ENCODE measurements at places on chromosomes 7 and 10.

DNA sequence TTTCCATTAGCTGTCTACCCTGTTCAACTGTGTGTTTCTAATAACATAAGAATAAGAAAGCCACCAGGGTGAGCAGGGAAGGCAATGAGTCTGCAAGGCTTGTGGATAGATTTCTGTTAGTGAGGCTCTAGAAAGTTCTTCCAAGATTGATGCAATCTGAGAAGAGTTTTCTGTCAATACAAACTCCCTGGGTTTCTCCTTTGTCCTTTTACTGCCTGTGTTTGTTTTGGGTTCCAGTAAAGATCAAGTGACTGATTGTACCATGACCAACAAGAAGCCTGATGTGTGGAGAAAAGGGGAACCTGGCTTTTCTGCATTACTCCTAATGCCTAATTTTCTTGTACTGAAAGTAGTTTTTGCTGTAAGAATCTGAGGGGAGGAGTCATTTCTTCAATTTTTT is 139.9 kb downstream of the CFTR start:
- DNase-seq, result no peak

DNA sequence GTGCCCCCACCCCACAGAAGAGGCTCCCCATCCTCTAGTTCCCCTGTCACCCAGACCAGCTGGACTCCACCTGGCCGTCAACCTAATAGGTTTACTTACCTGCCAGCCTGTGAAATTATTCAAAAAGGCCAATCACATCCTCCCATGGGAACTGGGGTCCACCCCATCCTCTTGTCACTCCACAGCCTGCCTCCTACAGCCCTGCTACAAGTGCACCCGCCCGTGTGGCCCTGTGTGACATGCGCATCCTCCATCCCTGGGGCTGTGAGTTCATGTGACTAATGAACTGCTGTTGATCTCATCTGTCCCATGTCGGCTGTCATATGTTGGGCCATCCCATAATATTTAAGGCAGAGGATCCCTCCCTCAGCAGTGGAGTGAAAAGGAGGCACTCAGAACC is 39.4 kb downstream of the AOC1 start:
- DNase-seq, result no peak

DNA sequence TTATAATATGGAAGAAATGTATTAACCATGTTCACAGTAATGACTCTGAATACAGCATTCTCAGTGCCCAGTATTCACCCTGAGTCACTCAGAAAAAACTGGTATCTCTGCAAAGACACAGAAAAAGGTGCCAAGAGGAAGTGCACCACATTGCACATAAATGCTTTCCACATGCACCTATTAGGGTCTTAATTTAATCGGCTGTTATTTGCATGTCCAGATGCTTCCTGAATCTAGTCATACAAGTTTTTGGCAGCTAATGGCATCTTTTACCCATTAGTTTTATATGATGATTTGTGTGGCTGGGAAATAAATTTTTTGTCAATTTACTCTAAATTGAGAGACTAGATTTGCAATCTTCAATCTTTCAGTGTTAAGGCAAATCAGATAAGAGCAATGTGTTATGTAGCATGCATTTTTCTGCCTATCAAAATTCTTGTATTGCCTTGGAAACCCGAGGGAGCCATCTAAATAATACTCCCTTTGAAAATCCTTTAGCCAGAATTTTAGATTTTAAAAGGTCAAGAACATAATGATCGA is 58.2 kb downstream of the ZNF680 start:
- no peak for DNase-seq

GRCh38 chr7:127322351-127322750 is 69.6 kb upstream of the GRM8 start:
- no peak for DNase-seq

- no peak for DNase-seq
These were observed 65.8 kb upstream of the EMX2 start for GRCh38 chr10:117476716-117477115.

DNA sequence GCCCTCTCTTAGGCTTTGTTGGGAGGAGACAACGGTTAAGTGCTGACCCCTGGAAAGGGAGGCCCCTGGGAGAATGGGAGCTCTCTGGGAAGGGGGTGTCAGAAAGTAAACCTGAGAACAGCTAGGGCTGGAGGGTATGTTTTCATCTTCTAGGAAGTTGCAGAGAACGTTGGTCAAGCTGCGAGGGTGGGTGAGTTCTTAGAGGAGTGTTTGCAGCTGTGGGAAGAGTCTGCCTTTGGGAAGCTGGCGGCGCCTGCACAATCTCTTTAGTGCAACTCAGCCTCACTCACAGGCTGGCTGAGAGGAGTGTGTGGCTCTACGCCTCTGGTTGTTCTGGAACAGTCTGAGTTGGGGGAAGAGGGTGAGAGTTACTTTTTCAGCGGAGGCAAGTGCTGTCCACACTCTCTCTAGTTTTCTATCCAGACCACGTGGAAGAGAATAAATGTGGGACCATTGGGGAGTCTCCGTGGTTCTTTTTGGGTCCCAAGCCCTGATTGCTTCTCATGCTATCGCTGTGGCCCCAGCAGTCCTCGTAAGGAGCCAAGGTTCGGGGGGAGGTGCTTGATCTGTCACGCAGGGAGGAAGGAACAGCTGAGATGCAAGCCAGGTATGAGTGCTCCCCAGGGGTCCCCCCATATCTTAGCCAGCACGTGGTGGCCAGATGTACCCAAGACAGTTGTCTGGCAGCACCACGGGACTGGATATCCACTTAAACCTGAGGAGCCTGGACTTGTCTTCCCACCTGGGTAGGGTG is 237.2 kb downstream of the BUB3 start:
- DNase-seq, result no peak

DNA sequence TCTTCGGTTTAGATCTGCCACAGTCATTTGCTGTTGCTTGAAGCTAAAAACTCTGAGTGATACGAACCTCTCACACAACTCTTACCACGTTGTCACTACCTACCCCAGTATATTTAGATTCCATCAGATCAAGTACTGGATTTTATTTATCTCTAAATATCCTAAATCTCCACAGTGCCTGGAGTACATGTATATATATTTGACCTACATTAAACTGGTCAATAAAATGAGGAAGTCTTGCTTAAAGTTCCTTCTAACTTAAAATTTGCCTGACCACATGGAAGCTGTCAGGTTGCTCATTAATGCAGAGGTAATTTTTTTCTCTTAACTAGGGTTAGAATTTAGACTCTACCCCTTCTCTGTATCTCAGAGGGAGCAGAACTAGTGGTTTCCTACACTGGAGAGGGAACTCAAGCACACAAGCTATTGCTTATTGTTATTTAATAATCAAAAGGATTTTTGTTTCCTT is 3.1 kb upstream of the MACC1 start:
- no peak for DNase-seq

DNA sequence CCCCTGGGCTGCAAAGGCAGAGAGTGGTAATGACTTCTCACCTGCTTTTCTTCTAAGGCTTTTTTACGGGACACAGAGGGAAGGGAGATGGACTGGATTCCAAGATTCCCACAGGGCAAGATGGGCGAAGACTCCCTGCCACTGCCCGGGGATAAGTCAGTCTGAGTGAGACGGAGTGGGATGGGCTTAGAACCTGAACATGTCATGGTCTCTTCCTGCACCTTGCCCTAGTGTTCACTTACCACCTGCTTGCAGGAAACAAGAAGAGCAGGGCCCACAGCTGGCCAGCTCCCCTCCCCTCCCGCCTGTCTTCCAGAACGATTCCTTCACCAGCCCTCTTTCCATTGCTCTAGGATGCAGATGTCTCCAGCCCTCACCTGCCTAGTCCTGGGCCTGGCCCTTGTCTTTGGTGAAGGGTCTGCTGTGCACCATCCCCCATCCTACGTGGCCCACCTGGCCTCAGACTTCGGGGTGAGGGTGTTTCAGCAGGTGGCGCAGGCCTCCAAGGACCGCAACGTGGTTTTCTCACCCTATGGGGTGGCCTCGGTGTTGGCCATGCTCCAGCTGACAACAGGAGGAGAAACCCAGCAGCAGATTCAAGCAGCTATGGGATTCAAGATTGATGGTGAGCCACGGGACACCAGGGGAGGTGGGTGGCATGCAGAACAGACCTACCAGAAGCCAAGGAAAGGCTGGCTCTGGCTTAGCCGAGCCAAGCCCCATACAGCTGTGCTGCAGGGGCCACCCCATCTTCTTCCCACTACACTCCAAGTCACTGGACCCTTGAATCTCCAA is 1.3 kb downstream of the SERPINE1 start:
- DNase-seq, result no peak

DNA sequence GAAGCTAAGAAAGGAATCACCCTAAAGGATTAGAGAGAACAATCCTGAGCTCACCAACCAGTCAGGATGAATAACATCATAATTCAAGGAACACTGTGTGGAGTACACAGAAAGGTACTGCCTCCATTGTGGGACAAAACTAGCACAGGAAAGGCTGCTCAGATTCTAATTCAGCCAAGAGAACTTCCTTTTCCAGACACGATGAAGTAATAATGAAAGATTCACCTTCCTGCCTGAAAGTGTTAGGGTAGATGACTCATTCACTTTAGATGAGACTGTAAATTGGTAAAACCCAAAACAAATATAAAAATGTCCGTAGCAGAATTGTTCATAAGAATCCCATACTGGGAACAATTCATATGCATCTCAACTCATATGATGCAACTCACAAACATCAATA is 167.2 kb downstream of the CDC14C start:
- DNase-seq, result no peak

- no peak for DNase-seq
These were observed 238.7 kb upstream of the PRSS58 start for GRCh38 chr7:142496545-142496991.

- DNase-seq, result no peak
These were observed 94.3 kb downstream of the IQUB start for GRCh38 chr7:123440101-123440548.

- DNase-seq, result no peak
These were observed 55.3 kb downstream of the INPP5A start for GRCh38 chr10:132592790-132593383.

DNA sequence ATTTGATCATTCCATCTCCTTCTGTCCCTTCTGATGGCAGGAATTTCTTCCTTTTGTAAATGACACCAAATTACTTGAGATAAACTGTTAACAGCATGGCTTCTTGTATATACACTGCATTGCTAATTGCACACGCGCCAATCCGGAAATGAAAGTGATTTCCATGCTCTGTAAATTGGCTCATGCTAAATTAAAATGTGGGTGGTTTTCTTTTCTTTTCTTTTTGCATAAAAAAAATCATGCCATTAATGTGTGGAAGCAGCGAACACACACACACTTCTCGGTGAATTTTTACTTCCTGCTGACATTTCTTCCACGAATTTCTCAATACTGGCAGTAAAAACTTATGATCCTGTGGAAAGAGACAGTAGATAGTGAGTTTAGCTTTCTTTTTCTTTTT is 123.1 kb upstream of the CCDC6 start:
- no peak for DNase-seq

DNA sequence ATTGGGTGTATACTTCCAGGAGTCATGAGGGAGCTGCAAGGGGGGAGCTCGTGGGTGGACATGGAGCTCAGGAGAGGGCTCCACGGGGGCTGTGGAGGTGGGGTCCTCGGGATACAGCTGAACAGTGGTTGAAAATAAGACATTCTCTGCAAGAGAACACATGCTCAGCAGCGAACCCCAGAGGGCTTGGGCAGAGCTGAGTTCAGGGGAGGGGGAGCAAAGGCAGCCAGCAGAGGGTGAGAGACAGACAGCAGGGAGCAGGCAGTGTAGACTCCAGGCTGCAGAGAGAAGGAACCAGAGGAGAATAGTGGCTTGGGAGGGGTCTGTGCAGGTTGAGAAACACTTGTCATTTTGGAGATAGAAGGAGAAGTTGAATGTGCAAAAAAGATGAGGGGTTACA is 73.0 kb upstream of the LRRC18 start:
- DNase-seq, result no peak

GRCh38 chr7:44147026-44147991 is 6.2 kb upstream of the MYL7 start:
- DNase-seq, result no peak

- no peak for DNase-seq
These were observed 25.9 kb upstream of the GOT1 start for GRCh38 chr10:99456207-99456930.

- no peak for DNase-seq
These were observed 101.6 kb downstream of the CCSER2 start for GRCh38 chr10:84429926-84430520.

- no peak for DNase-seq
These were observed 18.2 kb downstream of the PAXIP1 start for GRCh38 chr7:154984601-154985188.

DNA sequence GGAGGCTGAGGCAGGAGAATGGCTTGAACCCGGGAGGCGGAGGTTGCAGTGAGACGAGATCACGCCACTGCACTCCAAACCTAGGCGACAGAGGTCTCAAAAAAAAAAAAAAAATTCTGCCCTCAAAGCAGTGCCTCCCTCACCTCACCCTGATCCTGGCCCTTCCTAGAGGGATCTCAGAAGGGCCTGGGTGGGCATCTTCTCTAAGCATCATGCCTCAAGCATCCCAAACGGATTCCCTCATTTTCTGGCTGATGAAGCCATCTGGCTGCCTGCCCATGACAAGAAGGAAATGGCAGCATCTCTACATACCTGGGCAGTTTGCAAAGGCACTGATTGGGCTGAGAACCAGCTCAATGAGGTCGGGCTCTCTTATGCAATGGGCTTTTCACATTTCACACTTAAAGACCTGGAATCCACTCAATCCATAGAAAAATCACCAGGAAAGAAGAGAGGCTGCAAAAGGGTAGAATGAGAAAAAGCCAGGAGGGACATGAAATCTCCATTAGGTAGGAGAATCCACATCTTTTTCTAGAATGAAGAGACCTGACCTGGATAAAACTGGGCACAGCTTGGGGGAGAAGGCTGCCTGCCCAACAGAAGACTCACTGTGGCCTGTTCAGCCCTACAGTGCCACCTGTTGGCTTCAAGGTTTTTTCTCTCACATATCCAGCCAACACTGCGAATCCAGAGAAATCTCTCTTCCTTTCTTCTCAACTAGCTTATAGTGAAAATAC is 48.1 kb downstream of the PDLIM1 start:
- no peak for DNase-seq

- no peak for DNase-seq
These were observed 32.3 kb downstream of the RASGEF1A start for GRCh38 chr10:43234471-43235041.

- no peak for DNase-seq
These were observed 644.4 kb upstream of the IGFBP3 start for GRCh38 chr7:46565253-46566096.

DNA sequence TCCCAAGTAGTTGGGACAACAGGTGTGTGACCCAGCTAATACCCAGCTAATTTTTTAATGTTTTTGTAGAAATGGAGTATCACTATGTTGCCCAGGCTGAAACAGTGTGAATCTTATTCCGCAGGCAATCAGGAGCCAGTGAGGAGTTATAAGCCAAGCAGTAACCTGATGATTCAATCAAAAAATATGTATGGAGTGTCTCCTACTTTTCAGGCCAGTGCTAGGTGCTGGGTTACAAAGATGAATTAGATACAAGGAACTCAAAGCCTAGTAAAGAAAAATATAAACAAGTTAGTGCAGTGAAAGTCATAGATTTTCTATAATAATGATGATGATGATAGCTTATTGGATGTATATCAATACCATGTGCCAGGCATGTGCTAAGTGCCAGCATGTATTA is 13.2 kb upstream of the IFRD1 start:
- DNase-seq, result no peak

DNA sequence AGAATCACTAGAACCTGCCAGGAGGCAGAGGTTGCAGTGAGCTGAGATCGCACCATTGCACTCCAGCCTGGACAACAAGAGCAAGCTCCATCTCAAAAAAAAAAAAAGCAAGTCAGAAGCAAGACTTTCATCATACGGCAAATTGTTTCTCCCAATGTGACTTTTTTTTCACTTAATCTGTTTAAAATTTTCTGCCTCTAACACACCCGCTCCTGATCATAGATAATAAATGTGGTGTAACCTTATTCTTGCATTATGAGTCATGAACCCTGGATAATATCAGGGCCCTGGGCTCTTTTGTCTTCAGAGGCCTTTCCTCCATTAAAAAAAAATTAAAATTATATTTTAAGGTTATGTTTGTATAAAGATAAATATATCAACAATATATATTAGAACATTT is 111.4 kb upstream of the JCAD start:
- no peak for DNase-seq

Data from NCI-H187 (cell line).